ENCODE measurements at places on chromosomes 12 and 14. TPM values are rescaled to one million over a fixed set of nuclear protein-coding genes. Genes with fewer than 3 reads are reported as not detected.

TSPAN8 gene
- polyA plus RNA-seq = 26.7 TPM

SLC7A8 gene
- polyA plus RNA-seq = 92.4 TPM

ARHGEF40 gene
- polyA plus RNA-seq = 82.7 TPM

ZCCHC8 gene
- polyA plus RNA-seq = 57.2 TPM

RAN gene
- 676 TPM for polyA plus RNA-seq

CHGA gene
- not detected for polyA plus RNA-seq

HOXC11 gene
- 2.1 TPM for polyA plus RNA-seq

HELB gene
- polyA plus RNA-seq = 5.0 TPM

GUCY2C gene
- polyA plus RNA-seq = 1.1 TPM

MYRFL gene
- polyA plus RNA-seq = 7.1 TPM

TBC1D30 gene
- 5.1 TPM for polyA plus RNA-seq

TMTC1 gene
- polyA plus RNA-seq = 26.2 TPM

ATP23 gene
- polyA plus RNA-seq = 11.0 TPM

RPS6KL1 gene
- 0.91 TPM for polyA plus RNA-seq

AGAP2 gene
- polyA plus RNA-seq = 1.2 TPM

KLRF1 gene
- polyA plus RNA-seq = 0.78 TPM

FOXG1 gene
- 0.03 TPM for polyA plus RNA-seq

PRB2 gene
- polyA plus RNA-seq = 1.5 TPM

LIN7A gene
- 21.8 TPM for polyA plus RNA-seq

MYF5 gene
- not detected for polyA plus RNA-seq

SLC7A7 gene
- polyA plus RNA-seq = 112 TPM

ESRRB gene
- 6.9 TPM for polyA plus RNA-seq

CPNE6 gene
- polyA plus RNA-seq = 0.18 TPM

ITGB7 gene
- 1.8 TPM for polyA plus RNA-seq
